ENCODE measurements at places on chromosomes 4 and X.
A peak's percentile ranks its signal among the peaks of the same experiment; 100 is the strongest.

DNA sequence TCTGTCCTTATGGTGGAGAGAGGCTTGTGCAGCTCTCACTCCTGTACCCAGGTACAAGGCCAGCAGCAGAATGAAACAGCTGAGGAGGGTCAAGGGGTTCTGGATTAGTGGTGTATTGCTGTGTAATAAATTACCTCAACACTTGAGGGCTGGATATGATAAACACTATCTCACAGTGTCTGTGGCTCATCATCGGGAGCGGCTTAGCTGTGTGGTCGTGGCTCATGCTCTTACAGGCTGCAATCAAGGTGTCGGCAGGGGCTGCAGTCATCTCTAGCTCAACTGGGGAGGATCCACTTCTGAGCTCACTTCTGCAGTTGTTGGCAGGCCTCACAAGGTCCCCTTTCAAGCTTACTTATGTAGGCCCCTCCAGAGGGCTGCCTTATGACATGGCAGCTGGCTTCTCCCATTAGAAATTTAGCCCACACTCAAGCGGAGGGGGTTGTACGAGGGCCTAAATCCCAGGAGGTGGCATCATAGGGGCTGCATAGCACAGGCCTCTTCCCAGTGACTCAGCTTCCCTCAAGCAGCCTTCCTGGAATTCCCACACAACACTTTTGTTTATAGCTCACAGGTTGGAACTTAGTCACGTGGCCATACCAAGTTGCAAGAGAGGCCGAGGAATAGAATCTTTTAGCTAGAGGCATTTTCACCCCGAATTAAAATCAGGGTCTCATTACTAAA is 148.2 kb upstream of the RPS6KA3 start:
- no peak for DNase-seq

- no peak for DNase-seq
Observed at GRCh38 chr4:47413521-47413920, 50.0 kb downstream of the COMMD8 start.

DNA sequence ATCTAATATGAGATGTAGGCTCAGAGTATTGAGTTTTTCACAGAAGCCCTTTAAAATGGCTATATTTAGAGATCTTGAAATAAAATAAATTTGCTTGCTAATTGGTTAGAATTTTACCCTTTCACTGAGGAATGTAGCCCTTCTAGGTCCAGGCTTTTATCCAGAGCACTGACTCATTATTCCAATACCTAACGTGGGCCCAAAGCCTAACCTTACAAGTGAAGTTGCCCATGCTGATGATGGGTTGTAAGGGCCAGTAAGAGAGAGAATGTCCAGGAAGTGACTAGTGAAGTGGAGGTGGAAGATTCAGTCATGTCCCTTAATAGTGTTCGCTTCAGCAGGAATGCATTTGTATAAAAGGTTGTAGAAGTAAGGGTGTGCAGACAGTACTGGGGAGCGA is 155.9 kb downstream of the STIM2 start:
- DNase-seq: no peak

- DNase-seq: no peak
Observed at GRCh38 chr4:83221897-83222441, 62.6 kb downstream of the COQ2 start.

DNA sequence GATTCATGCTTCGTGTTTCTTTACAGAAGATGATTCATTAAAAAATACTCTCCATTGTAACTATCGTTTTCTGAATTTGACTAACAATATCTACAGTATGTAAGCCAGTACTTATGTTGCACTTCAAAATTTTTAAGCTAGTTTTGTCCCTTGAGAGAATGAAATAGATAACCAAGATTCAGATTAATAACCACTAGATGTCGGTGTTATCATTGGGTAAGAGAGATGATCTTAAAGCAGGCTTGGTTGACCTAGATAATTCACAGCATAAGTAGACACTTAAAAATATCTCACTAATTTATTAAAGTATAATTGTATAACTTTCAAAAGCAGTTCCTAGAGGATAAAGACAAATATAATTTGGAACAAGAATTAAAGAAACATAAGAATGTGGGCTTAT is 430.9 kb downstream of the C4orf33 start:
- peak; percentile 49 for DNase-seq

DNA sequence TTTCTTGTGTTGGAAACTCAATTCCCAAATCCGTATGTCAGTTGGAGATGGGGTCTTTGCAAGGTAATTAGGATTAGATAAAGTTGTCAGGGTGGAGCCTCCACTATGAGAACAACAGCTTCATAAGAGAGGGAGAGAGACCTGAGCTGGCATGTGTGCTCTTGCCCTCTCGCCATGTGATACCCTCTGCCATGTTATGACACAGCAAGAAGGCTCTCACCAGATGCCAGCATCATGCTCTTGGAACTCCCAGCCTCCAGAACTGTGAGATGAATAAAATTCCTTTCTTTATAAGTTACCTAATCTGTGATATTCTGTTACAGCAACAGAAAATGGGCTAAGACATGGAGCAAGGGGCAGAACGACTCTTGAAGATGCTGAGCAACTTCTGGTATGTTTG is 201.9 kb upstream of the BOD1L1 start:
- no peak for DNase-seq

- no peak for DNase-seq
Observed at GRCh38 chr4:168150420-168151050, 58.2 kb downstream of the ANXA10 start.

- DNase-seq: peak; percentile 34
Observed at GRCh38 chr4:182604161-182604622, 313.0 kb downstream of the DCTD start.

DNA sequence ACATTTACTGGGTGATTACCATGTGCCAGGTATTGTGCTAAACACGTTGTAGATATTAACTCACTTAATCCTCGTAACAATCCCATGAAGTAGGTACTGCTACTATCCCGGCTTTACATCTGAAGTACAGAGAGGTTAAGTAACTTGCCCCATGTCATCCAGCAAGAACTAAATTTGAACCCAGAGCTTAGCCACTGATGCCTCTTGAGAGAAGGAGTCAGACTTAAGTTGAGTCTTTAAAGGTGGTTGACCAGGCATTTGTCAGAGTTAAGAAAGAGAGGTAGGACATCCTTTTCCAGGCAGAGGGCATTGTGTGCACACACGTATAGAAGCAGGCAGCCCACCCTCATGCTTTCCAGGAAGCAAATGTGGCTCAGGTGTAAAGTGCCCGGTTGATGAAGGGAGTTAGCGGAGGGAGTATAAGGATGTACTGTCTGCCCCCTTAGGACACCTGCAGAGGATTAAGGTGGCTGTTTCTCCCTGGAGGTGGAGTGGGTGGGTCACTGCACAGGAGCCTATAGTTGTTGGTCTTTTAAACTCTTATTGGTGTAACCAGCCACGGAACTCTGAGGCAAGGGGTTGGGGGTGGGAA is 335 bp upstream of the CD38 start:
- DNase-seq: no peak

GRCh38 chrX:140064993-140065392 is 99.7 kb upstream of the CXorf66 start:
- no peak for DNase-seq

GRCh38 chrX:135944486-135944885 is 29.3 kb downstream of the MMGT1 start:
- DNase-seq: no peak

DNA sequence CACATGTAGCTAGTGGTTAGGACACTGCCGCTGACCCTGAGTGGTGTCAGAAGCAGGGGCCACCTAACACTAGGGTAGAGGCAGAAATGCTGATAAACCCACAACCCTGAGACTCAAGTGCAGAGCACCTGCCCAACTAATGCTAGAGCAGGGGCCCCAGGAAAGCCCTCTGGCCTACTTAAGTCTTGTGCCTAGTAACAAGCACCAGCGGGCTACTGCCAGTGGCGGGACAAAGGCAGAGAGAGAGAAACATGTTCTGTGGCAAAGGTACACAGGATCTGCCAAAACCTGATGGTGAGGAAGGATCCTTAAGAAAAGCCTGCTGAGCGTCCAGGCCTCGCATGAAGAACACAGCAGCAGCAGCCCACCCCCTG is 172.4 kb downstream of the PRDM5 start:
- DNase-seq: no peak

- no peak for DNase-seq
Observed at GRCh38 chrX:110181459-110182137, 136.3 kb downstream of the AMMECR1 start.

DNA sequence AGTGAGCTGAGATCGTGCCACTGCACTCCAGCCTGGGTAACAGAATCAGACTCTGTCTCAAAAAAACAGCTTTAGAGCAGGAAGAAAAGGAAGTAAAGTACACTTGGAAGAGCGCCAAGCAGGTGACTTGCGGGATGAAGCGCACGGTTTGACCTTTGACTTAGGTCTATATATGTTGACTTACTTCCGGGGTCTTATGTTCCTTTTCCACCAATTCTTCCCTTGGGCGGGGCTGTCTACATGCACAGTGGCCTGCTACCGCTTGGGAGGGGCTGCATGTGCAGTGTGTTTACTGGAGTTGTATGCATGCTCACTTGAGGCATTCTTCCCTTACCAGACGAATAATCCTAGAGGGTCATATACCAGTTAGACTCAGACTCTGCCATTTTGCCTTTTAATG is 108.6 kb downstream of the APOOL start:
- DNase-seq: no peak

- peak; percentile 78 for DNase-seq
Observed at GRCh38 chrX:149470955-149471354, 34.2 kb downstream of the IDS start.

- no peak for DNase-seq
Observed at GRCh38 chrX:78687586-78687985, 28.5 kb upstream of the RTL3 start.

DNA sequence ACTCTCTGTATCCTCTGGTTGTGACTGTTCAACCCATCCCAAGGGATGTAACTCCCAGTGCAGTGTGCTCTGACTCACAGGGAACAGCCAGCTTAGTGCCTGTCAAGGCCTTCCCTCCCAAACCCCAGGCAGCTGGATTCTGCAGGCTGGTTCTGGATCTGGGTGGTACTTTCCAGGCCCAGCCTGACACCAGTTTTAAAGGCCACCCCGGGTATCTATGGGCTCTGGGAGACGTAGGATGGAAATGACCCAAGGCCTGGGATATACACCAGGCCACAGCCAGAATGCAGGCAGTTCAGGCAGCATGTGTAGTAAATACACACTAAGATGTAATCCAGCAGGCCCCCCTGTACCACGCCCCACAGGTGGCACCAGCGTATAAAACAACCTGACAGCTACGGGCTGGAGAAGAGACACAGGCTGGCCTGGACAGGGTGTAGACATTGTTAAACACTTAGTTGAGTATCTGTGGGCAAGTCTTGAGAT is 64.2 kb downstream of the SPINK2 start:
- no peak for DNase-seq

DNA sequence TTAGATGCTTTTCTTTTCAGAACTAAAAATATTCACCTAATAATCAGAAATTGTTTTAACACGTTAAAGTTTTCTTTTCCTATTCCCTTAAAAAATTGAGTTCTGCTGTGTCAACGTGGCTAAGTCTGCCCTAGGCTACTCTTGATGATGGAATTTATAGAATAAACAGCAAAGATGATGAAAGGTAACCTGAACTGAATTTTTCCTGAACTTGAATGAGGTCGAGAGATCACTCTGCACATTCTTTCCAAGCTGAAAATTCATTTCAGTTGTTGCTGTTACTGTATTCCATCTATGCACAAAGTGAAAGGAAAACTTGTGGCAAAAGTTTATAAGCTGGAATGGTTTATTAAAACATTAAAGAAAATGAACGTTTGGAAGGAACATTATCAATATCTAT is 245.9 kb upstream of the GIMD1 start:
- DNase-seq: no peak

DNA sequence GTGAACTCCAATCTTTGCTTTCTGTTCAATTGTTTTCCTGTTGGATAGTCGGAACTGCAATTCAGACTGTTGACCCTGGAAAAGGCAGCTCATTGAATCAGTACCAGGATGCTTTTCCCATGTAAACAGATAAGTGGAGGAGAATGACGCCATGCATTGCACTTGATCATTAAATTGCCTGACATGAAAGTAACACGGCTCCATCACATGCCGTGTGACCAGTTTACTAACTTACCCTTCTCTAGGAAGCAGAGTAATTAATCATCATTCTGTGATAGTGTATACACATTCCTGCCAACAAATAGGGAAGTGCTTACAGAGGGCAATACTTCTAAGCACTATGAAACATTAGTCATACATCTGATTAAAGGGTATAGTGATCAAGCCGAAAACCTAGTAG is 101.4 kb downstream of the PPARGC1A start:
- peak; percentile 70 for DNase-seq

GRCh38 chr4:99361899-99362275 is 9.3 kb upstream of the ADH1C start:
- no peak for DNase-seq

- no peak for DNase-seq
Observed at GRCh38 chr4:10619220-10619619, 65.3 kb downstream of the CLNK start.

DNA sequence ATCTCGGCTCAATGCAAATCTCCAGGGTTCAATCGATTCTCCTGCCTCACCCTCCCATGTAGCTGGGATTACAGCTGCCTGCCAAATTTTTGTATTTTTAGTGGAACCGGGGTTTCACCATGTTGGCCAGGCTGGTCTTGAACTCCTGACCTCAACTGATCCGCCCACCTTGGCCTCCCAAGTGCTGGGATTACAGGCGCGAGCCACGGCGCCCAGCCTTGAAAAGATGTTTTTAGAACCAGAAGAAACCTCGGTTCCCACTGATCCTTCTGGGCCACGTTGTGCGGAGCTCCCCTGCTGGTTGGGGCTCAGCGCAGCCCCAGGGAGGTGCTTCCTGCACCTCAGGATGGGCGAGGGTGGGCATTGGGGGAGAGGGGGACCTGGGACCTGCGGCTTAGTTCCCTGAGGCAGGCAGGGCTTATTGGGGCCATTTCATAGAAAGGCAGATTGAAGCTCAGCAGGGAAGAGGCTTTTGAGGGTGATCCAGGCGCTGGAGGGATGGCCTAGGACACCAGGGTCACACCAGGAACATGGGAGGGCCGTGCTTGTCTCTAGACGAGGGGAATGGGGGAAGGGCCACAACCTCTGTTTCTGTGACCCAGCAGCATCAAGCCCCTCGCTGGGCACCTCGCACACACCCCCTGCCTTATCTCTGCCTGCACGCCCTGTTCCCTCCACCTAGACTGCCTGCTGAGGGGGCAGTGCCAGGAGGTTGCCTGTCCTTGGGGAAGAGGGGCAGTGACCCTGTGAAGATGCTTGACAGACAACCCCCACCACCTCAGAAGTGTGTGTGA is 6.3 kb upstream of the ADD1 start:
- DNase-seq: no peak

GRCh38 chrX:49230500-49231232 is 2.5 kb downstream of the CACNA1F start:
- DNase-seq: peak; percentile 36

- DNase-seq: peak; percentile 12
Observed at GRCh38 chrX:2913118-2913517, 16.0 kb downstream of the ARSD start.

DNA sequence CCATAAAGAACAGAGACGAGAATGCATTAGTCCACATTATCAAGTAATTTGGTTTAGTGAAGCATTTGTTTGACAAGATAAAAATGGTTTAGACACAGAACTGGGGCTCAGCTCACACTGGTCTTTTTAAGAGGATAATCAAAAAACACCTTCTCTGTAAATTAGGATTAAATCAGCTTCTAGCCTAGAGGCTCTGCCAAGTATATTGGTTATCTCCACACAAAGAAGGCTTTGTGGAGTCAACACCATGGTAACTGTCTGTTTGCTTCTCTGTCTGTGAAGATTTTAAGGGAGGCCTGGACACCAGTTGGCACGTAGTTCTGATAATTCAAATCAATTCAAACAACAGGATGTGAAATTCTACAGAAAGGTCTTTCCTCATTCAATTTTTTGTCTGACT is 687.0 kb downstream of the DMD start:
- DNase-seq: peak; percentile 22
